Iris pigment epithelial cell (primary cell): ENCODE measurements at places on chromosomes 6 and 20.
A peak's percentile ranks its signal among the peaks of the same experiment; 100 is the strongest.

GRCh38 chr20:2559651-2560050 lies 23.3 kb downstream of the TMC2 start:
- no peak for DNase-seq

DNA sequence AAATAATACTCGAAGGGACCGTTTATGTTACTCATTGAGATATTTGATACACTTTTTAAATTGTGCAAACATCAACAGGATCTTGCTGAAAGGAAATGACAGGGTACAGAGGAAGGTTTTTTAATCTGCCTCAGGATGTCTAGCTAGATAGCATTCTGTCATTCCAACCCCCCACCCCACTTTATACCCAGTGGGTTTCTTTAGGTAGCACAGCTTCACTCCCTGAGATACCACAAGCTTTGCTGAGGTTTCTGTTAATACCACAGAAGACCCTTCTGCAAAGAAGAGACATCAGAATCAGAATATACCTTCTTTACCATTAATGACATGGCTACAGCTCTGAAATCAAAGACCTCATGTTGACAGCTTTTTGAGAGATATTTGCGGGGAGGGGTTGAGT lies 1.3 kb downstream of the PHACTR2 start:
- DNase-seq, result peak; percentile 35

GRCh38 chr6:4020822-4021132 lies 58.2 kb downstream of the FAM217A start:
- DNase-seq, result no peak

DNA sequence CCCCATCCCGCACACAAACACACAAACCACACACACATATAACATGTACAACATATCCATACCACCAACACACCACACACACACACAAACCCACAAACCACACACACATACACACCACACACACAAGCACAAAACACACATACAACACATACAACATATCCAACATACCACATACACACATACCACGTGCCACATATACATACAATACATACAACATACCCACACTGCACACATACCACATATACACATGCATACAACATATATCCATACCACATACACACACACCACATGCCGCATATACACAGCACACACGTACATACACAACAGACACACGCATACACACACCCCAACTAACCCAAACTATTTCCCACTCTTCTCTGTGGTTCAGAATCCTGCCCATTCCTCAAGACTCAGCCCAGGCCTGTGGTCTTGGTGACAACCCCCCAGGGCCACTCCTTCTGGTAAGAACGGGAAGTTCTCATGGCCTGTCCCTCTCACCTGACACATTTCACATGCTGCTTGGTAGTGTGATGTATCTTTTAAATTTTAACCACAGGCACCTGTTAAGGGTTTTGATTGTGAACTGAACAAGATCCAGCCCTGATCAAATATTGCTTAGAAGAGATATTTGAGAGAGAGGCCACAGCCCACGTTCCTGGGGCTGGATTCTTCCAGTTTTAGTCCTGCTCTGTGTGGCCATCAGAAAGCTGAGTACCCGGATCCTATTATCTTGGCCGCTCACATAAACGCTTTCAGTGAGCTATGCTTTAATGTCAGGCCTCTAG lies 55.9 kb upstream of the KCNK16 start:
- DNase-seq, result no peak

GRCh38 chr20:21509079-21509596 lies 4.7 kb downstream of the NKX2-2 start:
- DNase-seq, result no peak

GRCh38 chr6:41769376-41769775 lies 10.3 kb downstream of the FRS3 start:
- no peak for DNase-seq

DNA sequence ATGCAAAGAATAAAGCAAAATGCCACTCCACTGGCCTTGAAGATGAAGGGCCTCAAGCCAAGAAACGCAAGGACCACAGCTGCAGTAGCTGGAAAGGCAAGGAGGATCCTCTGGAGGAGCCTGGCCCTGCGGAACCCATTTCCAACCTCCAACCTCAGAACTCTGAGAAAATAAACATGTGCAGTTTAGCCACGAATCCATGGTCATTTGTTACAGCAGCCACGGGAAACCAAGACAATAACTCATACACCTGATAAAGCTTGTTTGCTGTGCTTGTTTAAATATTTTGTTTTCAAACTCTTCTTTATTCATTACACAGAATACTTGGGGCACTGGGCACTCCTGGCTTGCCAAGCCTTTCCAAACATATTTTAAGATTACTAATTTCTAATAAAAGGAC lies 10.4 kb downstream of the SERPINB6 start:
- peak; percentile 19 for DNase-seq

DNA sequence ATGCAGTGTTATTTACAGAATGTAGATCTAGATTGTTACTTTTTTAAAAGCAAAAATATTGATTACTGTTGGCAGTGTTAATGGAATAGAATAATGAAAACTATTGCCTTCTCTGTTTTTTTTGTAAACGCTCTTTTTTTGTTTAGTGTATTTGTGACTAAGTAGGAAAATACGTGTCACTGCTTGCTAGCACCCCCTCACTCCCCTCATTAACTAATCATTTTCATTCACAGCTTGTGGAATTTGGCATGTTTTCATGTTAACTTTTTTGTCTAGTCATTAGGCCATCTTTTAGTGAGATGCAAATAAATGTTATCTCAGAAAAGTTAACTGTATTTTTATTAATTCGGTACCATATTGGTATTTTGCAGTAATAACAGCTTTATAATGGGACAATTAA lies 29.8 kb downstream of the ADGRG6 start:
- no peak for DNase-seq

- no peak for DNase-seq
Measured at GRCh38 chr6:22363714-22364239, 66.9 kb upstream of the PRL start.

DNA sequence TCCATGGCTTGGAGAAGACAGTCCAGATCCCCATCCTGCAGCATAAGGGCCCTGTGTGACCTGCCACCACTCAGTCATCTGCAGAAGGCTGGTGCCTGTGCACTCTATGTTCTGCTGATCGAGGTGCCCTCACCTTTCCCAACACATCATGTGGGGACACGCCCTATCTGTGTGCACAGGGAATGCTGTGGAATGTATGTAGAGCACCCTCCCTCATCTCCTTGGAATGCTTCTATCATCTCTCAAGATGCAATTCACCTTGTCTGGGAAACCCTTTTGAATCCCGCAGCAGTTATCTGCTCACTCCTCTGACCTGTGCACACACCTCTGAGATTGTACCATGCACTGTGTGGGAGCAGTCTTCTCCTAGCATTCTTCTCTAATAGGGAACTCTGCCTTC lies 207.2 kb upstream of the SSTR4 start:
- no peak for DNase-seq

GRCh38 chr20:58306421-58307261 lies 2.9 kb upstream of the RAB22A start:
- DNase-seq, result peak; percentile 75

DNA sequence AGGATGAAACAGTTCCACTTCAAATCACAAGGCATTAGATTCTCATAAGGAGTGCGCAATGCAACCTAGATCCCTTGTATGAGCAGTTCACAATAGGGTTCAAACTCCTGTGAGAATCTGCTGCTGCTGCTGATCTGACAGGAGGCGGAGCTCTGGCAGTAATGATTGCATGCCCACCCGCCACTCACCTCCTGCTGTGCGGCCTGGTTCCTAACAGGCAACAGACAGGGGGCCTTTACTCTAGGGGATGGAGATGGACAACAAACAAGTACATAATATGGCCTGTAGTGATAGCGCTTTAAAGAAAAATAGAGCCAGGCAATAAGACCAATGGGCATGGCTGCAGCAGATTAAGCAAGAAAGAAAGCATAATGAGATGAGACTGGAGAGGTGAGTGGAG lies 2.7 kb upstream of the TBC1D22B start:
- DNase-seq, result no peak

DNA sequence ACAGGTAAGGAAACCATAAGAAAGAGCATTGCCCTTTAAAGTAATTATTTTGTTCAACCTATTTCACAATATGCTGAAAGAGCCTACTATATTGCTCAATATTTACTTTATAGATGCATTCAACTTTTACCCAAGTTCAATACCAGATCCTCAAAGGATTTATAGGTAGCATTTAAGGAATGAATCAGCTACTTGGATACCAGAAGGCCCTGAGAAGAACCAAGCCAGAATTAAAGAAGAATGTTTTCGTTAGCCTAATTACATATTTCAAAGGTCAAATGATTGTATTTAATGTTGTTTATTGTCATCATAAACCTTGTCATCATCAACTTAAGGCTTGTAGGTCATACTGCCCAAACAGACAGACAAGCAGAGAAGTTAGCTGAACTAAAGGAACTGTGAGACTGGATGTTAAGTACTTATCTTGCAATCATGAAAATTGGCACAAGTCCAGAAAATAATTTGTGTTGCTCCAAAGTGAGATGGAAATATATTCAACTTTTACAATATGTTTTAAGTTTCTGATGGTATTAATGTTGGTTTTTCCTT lies 636.7 kb downstream of the RFPL4B start:
- peak; percentile 55 for DNase-seq

DNA sequence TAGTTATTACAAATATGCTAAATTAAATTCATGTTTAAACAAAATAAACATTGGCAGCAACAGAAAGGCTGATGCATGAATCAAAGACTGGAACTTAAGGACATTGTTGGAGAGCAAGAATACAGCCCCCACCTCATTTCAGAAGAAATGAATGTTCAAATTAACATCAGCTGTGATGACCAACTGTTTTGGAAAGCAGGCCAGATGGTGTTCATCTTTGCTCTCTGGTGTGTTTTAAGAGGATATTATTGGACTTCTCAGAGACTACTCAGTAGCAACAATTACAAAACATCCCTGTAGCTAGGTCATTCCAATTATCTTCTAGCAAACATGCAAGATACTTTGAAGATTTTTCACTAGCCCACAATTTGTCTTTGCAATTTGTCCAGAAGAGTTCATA lies 118.6 kb upstream of the DOK5 start:
- DNase-seq, result no peak

DNA sequence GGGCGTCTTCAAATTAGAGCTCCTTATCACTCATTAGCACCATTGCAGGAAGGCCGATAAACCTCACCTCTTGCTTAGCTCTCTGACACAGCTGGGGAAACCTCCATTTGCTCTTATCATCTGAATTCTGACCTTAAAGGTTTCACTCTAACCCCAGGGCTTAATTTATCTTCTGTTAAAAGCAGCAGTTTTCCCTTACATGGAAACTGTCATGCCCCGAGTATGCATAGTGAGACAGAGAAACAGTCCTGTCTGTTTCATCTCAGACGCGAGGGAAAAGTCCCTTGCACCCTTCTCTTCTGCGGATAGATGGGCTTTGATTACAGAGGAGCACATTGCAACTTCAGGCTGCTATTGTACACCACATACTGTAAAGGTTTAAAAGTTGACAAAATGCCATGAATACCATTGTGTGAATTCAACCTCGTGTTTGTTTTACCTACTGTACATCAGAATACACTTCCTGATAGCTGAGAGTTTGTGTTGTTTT lies 191.5 kb upstream of the BMP2 start:
- DNase-seq, result peak; percentile 86

DNA sequence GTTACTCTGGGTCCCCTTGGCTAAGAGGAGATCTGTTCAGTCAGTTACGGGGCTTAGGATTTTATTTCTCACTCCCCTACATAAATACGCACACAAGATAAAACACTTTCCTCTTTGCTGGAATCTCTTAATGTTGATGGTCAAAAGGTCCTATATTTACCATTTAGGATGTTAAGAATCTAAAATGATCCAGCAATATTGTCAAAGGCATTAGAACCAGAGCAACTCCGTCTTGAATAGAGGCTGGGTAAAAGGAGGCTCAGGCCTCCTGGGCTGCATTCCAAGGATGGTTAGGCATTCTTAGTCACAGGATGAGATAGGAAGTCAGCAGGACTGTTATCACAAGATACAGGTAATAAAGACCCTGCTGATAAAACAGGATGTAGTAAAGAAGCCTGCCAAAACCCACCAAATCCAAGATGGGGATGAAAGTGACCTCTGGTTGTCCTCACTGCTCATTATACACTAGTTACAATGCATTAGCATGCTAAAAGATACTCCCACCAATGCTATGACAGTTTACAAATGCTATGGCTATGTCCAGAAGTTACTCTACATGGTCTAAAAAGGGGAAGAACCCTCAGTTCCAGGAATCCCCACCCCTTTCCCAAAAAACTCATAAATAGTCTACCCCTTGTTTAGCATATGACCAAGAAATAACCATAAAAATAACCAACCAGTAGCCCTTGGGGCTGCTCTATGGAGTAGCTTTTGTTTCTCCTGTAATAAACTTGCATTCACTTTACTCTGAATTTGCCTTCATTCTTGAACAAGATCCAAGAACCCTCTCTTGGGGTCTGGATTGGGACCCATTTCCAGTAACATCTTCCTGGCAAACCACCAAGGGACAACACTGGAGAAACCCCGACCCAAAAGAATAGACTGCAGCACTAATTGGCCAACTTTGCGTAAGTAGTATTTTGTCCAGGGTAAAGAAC lies 107.5 kb downstream of the DTNBP1 start:
- DNase-seq, result no peak

- no peak for DNase-seq
Measured at GRCh38 chr6:125886021-125886420, 70.5 kb upstream of the HINT3 start.

DNA sequence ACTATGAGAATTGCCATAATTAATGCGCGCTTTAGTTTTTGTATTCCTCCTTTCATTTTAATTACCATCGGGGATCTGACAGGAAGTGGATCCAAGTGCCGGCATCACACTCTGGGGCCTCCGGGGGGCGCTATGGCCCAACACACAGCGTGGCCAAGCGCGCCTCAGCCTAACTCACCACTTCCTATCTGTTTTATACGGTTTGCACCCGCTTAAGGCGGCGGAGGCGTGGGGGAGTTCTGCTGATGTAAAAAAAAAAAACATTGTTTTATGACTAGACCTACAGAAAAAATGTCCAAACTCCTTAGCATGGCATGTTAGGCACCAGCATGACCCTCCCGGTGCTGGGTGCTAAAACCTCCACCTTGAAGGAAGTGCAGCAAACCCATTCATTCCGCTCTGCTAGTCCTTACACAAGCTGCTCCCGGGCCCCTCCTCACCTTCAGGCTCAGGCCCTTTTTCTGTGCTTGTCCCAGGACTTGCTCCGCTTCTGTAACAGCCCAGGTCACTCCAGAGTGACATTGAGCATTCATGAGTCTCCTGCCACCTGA lies 4.5 kb upstream of the EBF4 start:
- peak; percentile 45 for DNase-seq

DNA sequence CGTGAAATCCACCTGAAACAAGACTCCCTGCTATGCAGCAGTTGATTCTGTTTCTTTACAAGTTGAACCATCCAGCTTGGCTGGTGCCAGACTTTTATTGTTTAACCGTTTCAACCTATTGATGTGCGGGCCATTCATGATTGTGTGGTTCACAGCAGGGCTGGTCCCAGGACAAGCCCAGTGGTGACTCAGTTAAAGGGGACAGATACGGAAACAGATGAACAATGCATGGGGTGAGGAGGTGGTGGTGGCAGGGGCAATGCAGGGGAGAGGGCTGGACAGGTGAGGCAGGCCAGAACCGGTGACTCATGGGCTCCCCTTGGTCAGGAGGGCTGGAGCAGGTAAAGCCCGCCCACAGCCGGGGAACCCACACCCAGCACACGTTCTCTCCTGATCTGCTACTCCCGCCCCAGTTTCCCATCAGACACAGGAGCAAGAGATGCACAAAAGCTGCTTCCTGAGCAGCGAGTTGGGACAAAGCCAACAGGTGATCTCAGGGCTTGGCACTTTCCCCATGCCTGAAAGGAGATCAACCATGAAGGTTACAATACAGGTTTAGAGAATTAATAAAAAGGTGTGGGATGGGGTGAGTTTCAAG lies 232.2 kb downstream of the LY86 start:
- DNase-seq, result no peak

- no peak for DNase-seq
Measured at GRCh38 chr6:79261666-79262065, 27.2 kb upstream of the HMGN3 start.
